Cortex of kidney (tissue), 1 donor: ENCODE measurements at places on chromosomes 2 and 18.

DNA sequence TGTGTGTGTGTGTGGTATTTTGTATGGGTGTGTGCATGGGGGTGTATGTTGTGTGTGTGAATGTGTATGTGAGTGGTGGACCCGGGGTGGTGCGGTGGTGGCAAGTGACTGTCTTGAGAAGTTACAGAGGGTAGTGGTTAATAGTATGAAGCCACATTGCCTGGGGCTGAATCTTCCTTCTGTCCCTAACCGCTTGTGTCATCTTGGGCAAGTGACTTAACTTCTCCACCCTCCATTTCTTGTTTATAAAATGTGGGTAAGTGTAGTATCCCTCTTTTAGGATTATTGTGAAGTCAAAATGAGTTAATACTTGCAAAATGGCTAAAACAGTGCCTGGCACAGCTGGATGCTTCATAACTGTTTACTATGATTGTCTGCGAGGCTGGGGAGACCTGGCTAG is 63.5 kb downstream of the MYCN start:
- no peak for DNase-seq

GRCh38 chr2:52881606-52882005 is 886.0 kb upstream of the CHAC2 start:
- no peak for DNase-seq

- no peak for DNase-seq
These were observed 33.5 kb upstream of the IL1R1 start for GRCh38 chr2:102109016-102109415.

- no peak for DNase-seq
These were observed 349.8 kb downstream of the RBM43 start for GRCh38 chr2:150911766-150912280.

DNA sequence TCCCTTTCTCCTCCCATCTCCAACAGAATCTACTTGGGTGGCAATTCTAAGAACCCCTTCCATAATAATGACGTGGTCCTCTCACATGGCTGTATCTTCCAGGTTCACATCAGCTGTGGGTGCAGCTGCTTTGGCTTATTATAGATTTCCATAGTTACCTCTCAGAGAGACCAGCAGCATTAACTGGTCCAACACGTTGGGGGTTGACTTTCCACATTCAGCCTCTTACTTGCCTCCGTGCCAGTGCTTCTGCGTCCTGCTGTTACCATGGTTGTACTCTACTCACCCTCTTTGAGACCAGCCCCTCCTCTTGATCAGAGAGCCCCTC is 570.7 kb downstream of the PLCL1 start:
- no peak for DNase-seq

GRCh38 chr2:229270551-229271410 is at the start of gene PID1:
PID1 (minus strand) TSS chr2:229271287; CDS start chr2:229271043, 244 bp downstream.
- no peak for DNase-seq

DNA sequence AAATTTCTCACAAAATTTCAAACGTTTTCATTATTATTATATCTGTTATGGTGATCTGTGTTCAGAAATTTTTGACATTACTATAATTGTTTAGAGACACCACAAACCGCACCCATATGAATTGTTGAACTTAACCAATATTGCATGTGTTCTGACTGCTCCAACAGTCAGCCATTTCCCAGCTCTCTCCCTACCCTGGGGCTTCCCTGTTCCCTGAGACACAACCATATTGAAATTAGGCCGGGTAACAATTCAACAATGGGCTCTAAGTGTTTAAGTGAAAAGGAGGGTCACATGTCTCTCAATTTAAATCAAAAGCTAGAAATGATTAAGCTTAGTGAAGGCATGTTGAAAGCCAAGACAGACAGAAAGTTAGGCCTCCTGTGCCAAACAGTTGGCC is 424.0 kb downstream of the DSC3 start:
- DNase-seq: no peak

- no peak for DNase-seq
These were observed 49.8 kb downstream of the CAB39 start for GRCh38 chr2:230762317-230762896.

DNA sequence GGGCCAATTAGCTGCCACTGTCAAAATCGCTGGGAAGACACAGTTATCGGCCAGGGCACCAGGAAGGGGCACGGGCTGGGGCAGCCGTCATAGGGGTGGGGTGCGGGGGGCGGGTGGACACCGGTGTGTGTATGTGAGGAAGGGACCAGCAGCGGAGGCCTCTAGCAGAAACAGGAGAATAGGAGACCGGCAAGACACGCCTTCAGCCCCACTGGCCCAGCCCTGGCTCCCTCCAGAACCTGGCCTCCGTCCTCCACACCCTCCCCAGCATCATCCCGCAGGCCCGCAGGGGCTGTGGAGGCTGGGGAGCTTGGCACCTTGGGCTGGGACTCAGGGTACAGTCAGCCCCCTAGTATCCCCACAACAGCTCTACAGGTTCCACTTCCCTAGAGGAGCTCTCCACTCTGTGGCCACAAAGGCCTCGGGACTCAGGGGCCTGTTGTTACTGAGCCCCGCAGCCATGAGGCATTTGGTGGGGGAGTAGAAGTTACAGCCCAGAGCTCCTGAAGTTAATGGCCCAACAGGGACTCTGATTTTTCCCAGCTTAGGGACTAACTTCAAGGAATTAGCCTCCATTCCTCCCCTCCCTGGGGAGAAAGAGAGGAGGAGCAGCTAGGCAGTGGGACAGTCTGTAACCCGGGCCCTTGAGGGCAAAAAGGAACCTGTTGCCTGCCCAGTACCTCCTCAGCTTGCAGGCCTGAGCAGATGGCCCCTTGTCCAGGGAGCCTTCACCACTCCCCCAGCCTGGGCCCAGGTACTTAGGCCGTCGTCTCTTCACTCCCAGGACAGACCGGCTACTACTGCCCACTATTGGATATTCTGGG is 19.9 kb downstream of the SH2D6 start:
- DNase-seq: no peak

DNA sequence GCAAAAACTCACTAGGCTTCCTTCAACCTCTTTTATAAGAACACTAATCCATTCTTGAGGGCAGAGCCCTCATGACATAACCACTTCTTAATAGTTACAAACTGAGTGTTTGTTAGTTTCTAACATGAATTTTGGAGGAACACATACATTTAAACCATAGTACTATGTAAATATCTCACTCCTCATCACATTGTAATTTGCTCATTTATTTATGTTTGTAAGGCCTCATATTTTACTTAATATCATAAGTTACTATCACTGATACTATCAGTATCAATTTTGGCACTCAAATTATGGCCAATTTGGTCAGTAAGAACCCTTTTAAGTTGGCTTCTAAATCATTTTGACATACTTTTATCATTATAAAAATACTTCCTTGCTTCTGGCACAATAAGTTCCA is 603.1 kb downstream of the ZEB2 start:
- DNase-seq: no peak

- no peak for DNase-seq
These were observed 128.7 kb downstream of the UXS1 start for GRCh38 chr2:106065268-106065982.

- no peak for DNase-seq
These were observed 32.6 kb downstream of the PMAIP1 start for GRCh38 chr18:59932401-59932800.

DNA sequence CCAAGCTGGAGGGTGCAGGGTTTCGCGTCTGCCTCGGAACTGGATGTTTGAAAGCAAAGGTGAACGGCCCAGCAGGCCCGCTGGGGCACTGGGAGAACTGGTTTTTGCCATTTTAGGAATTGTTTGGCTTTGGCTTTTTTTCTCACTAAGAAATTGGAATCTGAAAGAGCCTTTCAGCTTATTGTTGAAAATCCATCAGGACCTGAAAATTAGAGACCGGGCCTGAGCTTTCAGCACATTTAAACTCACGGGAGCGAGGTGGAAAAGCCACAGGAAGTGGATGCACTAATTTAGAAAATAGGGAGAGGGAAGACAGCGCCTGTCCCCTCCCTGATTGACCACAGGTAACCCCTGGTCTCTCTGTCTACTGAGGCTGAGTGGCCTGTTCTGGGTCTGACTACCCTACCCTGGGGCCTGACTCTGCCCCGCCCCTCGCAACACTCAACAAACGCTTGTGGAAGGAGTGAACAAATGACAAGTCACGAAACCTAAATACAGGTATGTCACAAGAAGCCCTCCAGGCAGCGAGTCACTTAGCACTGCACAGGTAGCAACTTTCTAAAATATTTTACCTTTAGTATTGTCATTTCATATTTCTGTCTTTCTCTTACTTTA is 100.3 kb upstream of the MBOAT2 start:
- no peak for DNase-seq

DNA sequence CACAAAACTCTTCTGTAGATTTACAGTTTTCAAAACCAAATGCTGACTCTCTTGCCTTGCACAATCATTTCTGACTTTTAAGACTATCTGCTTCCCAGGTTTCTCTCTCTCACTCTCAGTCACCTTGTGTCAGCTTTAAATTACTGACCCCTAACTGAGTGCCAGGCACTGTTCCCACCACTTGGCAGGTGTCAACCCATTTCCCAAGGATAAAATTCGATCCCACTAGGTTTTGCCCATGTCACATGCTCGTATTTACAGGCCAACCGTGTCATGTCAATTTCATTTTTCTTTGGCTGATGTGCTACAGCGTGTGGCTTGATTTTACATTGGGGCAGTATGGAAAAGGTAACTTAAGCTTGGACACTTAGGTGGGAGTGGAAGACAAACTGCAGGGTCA is 26.1 kb upstream of the LMAN1 start:
- no peak for DNase-seq

DNA sequence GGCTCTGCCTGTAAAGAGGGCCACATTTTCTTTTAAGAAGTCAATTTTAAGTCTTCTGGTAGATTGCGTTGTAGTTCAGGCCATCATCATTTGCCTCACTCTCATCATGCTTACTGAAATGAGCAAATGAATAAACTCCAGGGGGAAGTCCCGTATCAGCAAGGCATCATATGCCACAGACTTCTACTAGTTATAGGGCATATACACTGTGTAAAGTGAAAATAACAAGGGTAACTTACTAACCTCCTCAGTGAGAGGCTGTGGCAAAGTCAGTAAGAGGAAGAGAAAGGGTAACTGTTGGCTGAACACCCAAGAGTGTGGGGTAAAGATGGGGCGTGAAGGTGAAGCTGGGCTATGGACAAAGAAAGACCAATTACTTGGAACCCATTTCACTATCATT is 456.2 kb downstream of the SPAG16 start:
- no peak for DNase-seq

- DNase-seq: no peak
These were observed 329.0 kb upstream of the LRATD1 start for GRCh38 chr2:14303366-14304115.

DNA sequence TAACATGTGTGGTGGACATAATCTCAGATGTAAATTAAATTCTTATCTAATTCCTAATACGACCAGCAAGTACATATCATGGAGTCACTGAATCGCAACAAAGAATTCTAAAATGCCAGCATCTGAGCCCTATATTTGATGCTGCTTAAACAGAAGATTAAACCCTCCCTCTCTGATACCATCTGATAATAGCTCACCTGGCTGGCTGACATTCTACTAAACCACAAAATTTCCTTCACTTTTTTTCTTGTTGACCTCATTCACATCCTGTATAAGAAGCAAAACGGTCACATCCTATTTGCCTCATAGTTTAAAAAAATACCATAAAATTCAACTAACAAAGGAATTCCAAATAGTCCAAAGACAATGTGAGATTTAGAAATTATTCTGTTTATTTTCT is 371.6 kb upstream of the SLC8A1 start:
- no peak for DNase-seq

DNA sequence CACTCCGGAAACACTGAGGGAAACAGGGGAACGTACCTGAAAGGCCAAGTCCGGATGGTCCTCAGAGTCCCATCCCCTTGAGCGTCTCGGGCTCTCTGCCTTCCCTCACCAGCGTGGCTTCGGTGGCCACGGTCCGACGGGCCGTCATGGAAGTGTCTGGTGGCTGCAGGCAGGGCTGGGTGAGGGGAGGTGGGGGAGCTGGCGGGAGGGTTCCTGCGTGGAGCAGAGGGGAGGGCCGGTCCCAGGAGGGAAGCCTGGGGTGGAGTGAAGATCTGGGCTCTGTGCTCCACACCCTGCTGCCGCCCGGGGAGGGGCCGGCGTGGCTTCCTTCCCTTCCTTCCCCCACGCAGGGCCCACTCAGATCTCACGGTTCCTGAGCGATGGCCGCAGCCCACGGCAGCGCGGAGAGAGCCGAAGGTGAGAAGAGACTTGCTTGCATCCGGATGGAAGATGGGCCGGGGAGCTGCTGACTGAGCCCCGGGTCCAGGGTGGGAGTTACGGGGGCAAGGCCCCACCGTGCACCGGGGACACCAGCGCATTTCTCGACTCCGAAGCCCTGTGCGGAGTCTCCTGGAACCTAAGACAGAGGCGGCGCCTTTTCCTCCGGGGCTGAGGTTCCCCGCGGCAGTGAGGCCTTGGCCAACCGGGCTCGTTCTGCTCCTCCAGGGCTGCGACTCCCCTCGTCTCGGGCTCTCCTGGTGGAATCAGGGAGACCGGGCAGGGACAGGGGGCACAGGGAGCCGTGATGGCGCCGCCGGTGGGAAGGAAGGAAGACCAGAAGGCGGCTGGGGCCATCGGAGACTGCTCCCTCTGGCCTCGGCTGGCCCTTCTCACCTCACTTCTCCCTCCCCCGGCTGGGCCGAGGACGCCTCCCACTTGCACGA is 49.1 kb downstream of the KCNF1 start:
- no peak for DNase-seq

GRCh38 chr18:51383116-51383515 is 185.6 kb upstream of the MEX3C start:
- DNase-seq: no peak

- DNase-seq: no peak
These were observed 183.4 kb downstream of the MYO3B start for GRCh38 chr2:170361090-170361936.

DNA sequence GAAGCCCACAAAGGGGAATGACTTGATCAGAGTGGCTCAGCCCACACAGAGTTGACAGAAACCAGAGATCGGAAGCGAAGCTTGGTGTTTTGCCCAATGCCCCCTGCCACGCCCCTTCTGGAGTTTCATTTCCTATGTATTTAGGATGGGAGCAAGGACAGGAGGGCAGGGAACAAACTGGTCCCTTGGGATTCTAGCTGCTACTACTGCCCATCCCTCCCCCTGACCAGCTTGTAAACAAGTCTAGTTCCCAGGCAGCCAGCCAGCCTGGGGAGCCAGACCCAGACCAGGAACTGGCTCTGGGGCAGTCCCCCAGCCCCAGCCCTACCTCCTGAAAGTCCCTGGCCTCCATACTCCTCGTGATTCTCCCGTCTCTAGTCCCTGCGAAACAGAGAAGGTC is 8.3 kb downstream of the WNT6 start:
- no peak for DNase-seq

DNA sequence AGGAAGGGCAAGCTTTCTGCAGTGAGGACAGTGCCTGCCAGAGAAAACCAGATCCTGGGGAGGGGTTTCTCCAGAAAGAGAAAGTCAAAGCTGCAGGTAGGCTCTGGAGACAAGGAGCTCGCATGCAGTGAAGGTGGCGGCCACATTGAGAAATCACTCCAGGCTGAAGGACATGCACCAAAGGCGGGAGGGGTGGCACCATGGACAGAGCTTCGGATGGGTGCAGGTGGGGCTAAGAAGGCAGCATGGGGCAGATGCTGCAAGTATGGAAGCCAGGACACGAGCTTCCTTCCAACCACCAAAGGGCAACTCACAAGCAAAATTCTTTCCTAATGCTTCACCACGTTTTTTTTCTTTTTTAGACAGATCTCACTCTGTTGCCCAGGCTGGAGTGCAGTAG is 104.4 kb upstream of the SLC35G4 start:
- no peak for DNase-seq
